ENCODE measurements at places on chromosomes 4 and X.
A peak's percentile ranks its signal among the peaks of the same experiment; 100 is the strongest.

DNA sequence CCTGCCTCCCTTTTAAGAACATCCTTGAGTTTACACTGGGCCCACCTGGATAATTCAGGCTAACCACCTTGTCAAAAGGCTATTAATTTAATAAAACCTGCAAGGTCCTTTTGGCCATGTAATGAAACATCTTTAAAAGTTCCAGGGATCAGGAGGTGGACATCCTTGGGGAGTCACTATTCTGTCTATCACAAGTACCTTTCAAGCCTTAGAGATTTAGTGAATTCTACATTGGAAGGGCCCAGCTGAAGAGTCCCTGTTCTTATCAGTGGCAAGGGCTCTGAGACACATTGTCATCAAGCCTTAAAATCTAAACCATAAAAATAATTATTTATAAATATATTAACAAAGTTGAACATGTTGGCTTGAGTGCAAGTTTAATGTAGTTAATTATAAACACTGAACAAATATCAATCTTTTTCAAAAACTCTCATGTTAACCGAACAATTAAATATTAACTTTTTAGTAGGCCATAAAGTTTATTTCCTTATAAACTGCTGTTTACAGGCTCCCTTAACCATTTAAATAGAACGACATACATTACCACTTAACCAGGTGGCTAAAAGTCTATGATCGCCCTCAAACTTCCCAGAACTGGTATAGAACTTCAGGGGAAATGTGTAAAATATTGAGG, 104.4 kb upstream of the CBR4 start:
- DNase-seq, result no peak

DNA sequence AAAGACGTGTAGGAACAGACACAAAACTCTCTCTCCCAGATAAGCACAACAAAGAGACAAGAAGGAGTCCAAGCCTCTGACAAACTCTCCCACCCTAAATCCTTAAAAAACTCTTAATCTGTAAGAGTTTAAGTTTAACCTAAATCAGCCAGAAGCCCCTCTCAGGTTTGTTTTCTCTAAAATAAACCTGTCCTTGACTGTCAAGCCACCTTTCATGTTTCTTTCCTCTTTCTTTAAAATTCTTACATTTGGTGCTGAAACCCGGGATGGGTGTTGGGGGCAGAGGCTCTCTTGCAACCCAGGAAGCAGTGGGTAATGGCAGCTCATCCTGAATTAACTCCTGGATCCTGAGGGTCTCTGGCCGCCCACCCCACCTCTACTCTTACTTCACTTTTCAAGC, 107.8 kb upstream of the TENT5D start:
- DNase-seq, result no peak

DNA sequence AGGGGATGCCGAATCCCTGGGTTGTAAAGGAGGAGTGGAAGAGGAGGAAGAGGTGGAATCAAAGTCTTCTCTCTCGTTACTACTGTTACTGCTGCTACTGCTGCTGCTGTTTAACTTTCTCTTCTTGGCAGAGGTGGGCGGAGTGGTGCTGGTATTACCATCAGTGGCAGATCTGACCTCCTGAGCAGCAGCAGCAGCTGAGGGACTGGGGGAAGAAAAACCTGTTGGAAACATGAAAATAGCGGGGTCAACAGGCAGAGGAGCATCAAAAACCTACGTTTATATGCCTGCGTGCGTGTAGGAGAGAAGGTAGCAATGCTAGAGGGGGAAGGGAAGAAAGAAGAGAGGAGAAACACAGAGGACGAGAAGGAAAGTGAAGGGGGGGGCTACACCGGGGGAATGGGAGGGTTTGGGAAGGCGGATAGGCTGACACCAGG, 339 bp downstream of the CUL4B start:
- DNase-seq, result peak; percentile 16

DNA sequence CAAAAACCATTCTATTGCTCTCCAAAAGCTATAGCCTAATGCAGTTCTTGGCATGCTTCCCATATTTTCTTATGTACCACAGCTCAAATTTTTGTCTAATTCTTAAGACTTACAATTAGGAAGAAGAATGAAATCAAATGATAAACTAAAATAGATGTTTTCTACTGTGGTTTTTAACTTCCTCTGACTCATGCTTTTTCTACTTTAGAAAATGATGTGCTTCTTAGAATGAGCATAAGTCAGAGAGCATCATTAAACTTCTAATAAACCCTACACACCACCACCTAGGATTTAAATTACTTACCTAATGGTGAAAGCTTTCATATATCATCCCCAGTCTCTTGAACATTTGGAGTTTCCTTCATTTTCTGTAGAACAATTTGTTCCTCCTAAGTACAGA, 217.0 kb upstream of the NDST3 start:
- no peak for DNase-seq

DNA sequence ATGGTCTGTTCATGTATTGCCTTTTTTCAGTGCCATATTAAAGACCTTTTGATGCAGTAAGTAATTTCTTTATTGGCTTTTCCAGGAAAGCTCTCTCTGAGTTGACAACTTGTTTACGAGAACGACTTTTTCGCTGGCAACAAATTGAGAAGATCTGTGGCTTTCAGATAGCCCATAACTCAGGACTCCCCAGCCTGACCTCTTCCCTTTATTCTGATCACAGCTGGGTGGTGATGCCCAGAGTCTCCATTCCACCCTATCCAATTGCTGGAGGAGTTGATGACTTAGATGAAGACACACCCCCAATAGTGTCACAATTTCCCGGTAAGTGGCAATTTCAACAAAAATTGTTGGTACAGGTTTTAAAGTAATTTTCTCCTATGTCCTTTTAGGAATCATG, 148.0 kb downstream of the STIM2 start:
- no peak for DNase-seq

- DNase-seq, result no peak
Measured at GRCh38 chrX:85378461-85378860, 1.0 kb downstream of the POF1B start.

GRCh38 chrX:109959356-109959871, 43.5 kb upstream of the TMEM164 start:
- DNase-seq, result no peak

DNA sequence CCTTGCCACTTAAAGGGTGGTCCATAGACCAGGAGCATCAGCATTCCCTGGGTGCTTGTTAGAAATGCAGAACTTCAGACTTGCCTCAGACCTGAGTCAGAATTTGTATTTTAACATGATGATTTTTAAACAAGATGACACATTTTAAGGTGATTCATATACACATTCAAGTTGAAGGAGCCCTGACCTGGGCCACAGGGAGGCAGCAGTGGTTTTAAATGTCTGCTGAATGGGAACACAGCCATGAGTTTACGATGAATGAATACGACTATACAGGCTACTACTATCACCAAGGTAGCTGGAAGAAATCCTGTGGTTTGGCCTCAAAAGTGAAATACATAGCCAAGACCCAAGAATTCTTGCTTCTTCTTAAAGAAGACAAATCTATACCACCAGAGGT, 2.9 kb downstream of the HDAC8 start:
- DNase-seq, result no peak

GRCh38 chr4:123987408-123987807, 590.8 kb downstream of the SPRY1 start:
- DNase-seq, result no peak

DNA sequence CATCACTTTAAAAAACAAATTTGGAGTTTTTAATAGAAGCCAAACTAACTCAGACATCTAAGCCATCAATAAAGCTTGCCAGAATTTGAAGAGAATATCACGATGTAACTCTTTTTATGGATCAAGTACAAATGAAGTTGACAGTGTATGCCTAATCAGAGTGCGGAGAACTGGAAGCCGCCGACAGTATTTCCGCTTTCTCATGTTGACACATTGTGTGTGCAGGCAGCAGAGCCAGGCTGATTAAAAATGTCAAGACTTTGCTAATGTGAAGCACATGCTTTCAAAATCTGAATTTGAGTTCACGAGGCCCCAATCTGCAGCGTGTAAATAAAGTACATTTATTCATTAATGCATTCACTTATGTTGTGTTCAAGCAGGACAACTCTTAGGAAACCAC, 161.2 kb downstream of the TENM3 start:
- DNase-seq, result no peak

- DNase-seq, result no peak
Measured at GRCh38 chr4:13543032-13543838, 1.1 kb downstream of the NKX3-2 start.

GRCh38 chr4:102598762-102599374, 97.7 kb downstream of the NFKB1 start:
- DNase-seq, result no peak

- DNase-seq, result peak; percentile 24
Measured at GRCh38 chrX:136880003-136880451, 498 bp downstream of the RBMX start.

- no peak for DNase-seq
Measured at GRCh38 chrX:10365532-10366265, 208.9 kb downstream of the CLCN4 start.

GRCh38 chr4:4426511-4427120, 39.7 kb downstream of the NSG1 start:
- DNase-seq, result no peak

DNA sequence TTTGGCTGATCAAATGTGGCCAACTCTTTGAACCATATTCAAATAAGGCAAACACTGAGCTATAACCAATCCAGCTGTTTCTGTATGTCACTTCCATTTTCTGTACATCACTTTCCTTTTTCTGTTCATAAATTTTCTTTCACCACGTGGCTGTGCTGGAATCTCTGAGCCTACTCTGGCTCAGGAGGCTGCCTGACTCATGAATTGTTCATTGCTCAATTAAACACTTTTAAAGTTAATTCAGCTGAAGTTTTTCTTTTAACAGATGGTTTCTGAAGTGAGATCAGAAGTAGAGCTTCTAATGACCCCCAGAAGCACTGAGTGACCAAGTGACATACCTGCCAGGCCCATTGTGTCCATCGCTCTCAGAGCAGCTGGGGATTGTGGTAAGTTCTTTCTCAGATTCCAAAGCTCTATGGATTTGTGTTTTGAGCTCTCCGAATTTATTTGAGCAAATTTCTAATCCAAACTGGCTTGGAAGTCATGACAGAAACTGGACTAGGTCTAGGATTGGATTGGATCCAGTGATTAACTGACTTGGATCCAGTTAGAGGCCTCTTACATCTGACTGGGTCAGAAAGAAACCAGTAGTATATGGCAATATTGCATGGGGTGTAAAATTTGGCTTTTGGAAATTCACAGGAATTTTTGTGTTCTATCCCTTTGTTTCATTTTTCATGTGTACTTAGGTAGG, 121.2 kb upstream of the BANK1 start:
- DNase-seq, result no peak

DNA sequence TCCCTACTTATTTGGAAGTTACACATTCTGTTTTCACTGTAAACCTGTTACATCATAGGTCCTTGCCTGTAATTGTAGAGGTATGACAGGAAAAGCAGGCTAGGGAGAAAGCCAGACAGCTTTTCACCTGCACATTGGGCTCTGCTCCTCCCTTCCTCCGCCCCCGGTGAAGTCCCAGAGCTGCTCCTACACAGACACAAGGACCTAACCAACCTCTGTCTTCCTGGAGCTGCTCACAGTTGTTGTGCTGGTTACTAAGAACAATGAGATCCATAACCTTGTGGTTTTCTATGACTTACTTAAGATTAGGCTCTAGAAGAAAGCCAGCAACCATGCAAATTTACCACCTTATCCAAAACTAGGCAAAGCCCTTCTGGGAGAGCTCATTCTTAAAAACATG, 40.0 kb downstream of the MOSPD2 start:
- DNase-seq, result no peak

- DNase-seq, result no peak
Measured at GRCh38 chrX:118345045-118345463, 852 bp upstream of the WDR44 start.

DNA sequence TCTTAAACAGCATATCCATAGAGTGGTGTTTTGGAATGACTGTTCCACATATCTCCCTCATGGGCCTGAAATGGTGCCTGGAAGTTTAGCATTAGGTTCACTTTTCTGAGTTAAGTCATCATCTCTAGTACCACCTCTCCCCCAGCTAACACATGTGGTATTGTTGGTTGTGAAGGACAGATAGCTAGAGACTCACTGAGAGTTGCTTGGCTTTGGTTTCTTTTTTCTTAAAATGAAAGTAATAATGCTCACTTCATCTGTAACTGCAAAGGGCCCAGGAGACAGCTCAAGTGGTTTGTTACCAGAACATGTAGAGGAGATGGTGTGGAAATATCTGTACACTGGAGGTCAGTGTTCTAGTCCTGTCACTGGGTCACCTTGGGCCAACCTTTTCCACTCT, 90.9 kb downstream of the EFNB1 start:
- DNase-seq, result no peak

DNA sequence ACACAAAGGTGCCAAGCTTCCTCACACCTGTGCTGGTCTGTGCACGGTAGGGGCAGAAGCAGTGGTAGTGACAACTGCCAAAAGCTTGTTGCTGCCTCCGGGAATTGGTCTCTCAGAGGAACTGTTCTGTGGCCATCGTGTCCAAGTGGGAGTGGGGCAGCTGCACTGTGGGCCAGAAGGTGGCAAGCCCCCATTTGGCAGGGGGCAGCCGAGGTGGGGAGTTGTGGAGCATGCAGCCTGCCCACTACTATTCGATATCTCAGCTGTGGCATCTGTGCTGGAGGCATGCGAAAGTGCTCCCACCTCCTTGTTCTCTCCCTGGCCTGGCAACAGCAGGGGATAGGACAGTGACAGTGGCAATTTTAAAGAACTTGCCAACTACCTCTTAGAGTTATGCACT, 192.8 kb downstream of the TBX22 start:
- no peak for DNase-seq

DNA sequence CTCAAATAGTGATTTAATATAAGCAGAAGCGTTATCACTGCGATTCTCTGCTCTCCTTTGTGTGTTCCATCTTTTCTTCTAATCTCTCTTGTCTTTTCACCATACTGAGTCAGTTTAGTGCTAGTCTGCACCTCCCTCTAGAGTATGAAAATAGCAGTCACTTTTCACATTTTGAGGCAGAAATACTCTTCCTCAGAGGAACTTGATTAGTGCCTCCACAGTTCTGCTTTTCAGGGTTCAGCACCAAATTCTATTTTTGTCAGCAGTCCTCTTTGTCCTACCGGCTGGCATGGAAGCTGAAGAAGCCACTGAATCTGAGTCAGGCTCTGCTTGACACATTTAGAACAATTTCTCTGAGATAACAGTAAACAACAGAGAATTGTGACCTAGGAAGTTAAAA, 49.7 kb upstream of the ANKRD17 start:
- no peak for DNase-seq

DNA sequence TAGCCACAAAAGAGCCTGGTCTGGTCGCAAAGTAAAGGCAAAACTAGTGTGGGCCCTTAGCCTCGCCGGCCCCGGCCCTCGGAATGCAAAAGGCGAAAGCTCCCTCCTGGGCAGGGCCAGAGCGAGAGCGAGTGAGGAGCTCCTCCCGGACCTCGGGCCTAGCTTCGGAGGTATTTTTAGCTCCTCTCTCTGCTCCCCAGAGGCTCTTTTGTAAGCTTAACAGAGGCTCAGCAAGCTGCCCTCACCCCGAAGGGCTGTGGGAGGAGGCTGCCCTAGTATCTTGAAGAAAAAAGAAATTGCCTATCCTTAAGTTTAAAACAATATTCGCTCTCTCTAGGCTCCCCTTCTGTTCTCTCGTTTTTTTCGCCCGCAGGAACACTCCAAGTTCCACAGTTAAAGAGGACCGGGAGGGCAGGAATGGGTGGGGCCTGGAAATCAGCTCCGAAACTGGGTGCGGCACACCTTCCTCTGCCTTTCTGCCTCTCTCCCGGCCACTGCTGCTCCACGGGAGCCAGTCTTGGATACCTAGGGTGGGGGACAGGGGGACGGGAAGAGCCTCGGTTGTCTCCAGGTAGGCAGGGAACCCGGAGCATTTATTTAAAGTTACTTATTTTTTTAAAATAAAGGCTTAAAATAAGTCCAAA, 12.1 kb downstream of the HAND2 start:
- peak; percentile 69 for DNase-seq

Measured in BE2C (cell line).